ENCODE measurements at places on chromosomes 16 and 17.

GRCh38 chr17:27326051-27326450, 32.1 kb downstream of the WSB1 start:
- DNase-seq = no peak

GRCh38 chr17:35732806-35733136, 1.3 kb downstream of the RASL10B start:
- no peak for DNase-seq

DNA sequence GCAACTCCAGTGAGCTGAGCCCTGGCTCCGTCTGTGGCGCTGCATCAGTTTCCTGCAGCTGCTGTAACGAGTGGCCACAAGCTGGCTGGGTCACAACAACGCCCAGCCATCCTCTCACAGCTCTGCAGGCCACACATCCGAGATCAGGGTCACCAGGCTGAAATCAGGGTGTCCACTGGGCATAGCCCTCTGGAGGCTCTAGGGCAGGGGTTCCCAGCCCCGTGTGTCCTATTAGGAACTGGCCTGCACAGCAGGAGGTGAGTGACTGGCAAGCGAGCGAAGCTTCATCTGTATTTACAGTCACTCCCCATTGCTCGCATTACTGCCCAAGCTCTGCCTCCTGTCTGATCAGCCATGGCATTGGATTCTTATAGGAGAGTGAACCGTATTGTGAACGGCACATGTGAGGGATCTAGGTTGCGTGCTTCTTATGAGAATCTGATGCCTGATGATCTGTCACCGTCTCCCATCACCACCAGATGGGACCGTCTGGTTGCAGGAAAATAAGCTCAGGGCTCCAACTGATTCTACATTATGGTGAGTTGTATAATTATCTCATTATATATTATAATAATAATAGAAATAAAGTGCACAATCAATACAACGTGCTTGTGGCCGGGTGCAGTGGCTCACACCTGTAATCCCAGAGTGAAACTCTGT, 176.5 kb downstream of the SEC14L1 start:
- no peak for DNase-seq

DNA sequence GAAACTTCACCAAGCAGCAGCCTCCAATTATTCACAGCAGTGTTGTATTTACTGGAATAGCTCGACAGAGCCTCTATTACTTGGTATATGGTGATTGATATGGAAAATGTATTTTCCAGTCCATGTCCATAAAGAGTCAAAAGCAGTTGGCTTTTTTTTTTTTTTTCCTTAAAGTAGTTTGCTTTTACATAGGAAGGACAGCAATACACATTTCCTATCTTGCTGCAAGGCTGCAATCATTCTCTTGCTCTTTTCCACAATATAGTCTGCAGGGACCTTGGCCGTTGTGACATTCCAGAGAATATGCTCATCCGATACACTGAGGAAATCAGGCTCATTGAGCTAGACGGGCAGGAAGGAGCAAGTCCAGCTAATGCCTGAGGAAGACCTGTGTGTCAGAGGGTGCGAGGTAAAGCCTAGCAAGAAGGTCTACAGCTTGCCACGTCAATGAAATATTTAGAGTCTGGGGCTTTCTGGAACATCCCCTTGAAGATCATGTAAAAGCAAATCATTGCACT, 131.1 kb downstream of the ENGASE start:
- DNase-seq = no peak

- DNase-seq = no peak
Observed at GRCh38 chr16:62700426-62701294, 664.4 kb upstream of the CDH8 start.

DNA sequence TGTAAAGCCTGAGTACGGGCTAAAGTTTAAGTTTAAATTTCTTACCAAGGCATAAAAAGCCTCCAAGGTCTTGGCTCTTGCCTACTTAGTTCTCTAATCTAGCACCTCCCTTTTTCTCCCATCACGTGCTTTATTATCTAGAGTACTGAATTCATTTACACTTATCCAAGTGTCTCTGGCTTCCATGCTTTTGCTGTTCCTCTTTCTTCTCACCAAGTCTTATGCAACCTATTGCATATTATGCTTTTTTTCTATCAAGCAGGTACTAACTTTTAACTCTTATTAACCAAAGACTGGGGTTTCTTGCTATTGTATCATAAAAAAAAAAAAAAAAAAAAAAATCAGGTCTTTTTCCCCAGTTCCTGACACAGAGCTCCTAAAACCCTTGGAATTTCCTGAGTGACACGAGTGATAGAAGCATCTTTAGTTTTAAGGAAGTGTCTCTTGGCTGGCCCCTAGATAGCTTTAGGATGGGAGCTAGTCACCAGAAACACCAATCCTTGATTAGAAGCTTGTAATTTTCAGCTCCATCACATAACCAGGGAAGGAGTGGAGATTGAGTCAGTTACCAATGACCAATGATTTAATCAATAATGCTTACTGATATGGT, 44.9 kb downstream of the SSH2 start:
- DNase-seq = no peak

DNA sequence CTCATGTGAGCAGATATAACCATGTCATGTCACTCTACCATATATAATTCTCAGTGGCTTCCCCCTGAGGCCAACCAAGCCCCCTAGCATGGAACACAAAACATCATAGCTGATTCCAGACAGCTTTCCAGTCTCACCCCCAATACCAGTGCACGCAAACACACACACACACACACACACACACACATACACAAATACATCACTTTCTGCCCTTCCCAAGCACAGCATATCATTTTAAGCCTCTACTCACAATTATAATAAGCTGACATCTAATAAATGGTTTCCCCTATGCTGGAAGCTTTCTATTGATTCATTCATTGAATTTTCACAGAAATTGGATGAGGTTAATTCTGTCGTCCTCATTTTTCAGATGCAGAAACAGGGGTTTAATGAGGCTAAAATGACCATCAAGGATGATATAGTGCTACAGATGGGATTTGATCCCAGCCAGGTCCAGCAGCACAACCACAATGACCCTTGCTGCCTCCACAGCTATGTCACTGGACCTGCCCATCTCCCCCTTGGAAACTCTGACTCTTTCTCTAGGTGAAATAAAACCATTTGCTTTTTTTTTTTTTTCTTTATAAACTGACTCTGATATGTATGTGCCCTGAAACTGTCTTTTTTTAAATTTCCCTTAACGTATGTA, 131.1 kb downstream of the TMEM114 start:
- DNase-seq = no peak

DNA sequence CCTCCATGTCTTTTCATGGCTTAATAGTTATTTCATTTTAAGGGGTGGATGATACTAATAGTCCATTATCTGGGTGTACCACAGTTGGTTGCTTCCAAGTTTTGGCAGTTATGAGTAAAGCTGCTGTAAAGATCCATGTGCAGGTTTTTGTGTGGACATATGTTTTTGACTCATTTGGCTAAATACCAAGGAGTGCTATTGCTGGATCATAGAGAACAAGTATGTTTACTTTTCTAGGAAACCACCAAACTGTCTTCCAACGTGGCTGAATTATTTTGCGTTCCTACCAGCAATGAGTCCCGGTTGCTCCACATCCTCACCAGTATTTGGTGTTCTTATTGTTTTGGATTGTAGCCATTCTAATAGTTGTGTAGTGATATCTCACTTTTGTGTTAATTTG, 181.9 kb downstream of the SPECC1 start:
- DNase-seq = no peak

DNA sequence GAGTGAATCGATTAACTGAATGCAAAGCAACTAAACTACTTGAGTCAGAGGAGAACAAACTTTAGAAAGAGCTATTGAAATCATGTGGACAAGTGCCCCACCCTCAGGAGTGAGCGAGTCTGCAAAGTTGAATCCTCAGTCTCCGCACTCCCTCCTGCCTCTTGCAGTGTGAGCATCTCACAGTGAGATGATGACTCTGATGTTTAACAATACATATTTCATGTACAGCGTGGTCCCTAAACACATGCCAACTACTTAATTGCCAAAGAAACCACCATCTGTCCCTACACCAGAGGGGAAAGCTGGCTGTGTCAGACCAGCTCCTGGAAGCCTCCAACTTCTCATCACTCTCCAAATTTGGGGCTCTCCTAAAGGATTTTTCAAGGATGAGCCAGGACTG, 31.2 kb downstream of the PIMREG start:
- no peak for DNase-seq

DNA sequence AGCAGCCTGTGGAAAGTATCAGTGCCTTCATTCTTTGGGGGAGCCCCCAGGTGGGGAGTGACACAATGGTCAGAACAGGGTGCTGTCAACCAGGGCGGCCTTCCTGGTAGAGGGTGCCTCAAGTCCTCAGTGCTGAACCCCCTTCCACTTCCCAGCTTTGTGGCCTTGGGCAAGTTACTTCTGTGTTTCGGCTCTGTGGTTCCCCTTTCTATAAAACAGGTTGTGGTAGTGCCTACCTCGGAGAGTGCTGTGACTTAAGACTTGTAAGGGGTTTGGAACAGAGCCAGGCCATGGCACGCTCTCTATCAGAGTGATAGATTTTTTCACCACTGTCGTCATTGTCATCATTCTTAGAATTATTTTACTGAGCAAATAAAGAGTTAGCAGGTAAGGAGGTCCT, 141.1 kb downstream of the CCDC182 start:
- DNase-seq = peak; percentile 69

DNA sequence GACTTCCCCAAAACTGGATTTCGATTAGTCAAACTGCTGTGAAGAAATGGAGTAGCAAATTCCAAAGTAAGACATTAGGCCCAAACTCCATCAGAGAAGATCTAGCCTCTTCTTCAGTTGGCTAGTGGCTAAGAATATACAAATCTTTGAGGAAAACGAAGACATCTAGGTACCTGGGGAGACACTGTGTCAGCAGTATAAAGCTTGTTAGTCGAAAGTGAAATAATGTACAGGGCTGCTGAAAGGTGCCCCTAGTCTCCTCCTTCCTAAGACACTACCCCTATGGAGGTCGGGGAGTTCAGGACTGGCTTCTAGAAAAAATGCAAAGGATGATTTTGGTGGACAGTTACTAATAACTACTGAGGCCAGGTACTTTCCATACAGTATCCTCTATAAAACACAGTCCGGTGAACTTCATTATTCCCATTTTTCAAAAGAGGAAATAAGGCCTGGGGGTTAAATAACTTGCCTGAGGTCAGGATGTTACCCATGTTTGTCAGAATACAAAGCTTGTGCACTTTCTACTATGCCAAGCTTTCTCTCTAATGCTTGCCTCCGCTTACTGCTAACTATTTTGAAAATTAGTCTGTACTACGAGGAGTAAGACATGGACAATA, 15.0 kb downstream of the DNAJC7 start:
- DNase-seq = no peak

- DNase-seq = no peak
Observed at GRCh38 chr17:66805567-66805966, 29.4 kb upstream of the CACNG5 start.

DNA sequence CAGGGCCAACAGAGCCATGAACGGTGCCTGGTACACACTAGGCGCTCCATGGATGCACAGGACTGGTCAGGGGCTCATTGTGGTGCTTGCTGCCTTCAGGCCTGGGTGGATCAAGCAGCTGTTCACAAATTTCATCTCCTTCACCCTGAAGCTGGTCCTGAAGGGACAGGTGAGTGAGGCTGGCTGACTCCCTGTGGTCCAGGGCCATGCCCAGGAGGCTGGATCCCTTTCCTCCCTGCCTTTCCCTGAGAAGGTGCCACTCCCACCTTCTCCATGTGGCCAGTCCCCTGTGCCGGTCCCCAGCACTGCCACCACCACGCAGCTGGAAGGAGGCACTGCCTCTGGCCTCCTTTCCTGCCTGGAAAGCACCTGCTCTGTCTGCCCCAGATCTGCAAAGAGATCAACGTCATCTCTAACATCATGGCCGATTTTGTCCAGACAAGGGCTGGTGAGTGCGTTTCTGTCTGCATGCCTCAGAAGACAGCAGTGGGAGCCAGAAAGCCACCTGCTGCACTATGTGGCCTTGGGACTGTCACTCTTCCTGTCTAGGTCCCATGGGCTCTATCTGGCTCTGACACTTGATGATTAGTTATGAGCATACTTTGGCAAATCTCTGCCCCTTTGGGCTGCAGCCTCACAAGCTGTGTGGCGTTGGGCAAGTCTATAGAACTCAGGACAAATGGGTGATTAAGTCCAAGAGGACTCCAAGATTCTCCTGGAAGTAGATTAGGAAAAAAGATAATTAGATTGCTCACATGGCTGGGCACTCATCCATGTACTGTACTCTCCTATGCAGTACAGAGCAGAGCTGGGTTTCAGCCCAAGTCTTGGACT, 9.4 kb downstream of the CETP start:
- no peak for DNase-seq

- no peak for DNase-seq
Observed at GRCh38 chr17:74777901-74778515, 1.9 kb upstream of the NAT9 start.

DNA sequence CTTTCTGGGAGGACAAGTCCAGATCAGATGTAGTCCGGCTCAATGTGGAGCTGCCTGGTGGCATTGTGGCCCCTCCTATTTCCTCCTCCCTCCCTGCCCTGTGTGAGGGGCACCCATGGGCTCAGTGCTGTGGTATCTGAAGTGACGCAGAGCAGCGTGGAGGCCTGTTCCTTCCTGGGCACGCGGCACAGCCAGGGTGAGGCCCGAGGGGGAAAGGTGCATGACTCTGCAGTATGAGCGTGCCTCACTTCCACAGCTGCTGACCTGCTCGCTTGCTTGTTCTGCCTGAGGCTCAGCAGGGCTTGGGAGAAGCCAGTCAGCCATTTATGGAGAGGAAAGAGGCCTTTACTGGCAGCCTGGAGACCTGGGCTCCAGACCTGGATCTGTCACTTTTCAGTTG, 11.7 kb downstream of the TMEM238L start:
- DNase-seq = no peak

DNA sequence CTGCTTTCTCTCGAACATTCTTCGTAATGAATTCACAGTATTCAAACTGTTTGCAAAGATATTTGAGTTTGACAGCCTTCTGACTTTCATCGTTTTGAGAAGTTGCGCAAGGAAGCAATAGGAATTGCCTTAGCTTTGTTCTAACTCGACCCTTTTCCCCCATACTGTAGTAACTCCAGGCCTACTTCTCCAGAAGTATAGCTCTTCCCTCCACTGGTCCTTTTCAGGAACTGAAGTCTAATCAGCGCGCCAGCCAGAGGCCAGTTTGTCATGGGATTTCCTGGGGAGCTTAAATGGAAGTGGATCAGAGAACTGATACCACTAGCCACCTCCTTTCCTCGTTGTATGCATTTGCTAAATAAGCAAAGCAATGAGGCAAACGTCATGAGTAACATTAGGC, 27.9 kb downstream of the CDR2 start:
- no peak for DNase-seq

DNA sequence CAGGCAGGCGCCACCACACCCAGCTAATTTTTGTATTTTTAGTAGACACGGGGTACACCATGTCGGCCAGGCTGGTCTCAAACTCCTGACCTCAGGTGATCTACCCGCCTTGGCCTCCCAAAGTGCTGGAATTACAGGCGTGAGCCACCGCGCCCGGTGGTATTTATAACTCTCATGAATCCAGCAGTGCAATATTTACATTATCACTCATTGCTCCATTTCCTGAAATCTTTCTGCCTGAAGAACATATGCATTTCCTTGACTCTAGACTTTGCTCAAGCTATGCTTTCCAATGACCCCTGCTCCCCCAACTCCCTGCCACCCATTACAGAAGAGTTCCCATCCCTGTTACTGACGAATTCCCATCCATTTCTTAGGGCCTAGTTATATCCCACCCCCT, 19.7 kb upstream of the NDUFAB1 start:
- DNase-seq = no peak

Measured in NCI-H345 (cell line).